ENCODE measurements at places on chromosomes 4 and X.

- no peak for DNase-seq
These were observed 95.7 kb downstream of the DRD5 start for GRCh38 chr4:9877123-9877522.

- DNase-seq, result no peak
These were observed 168.8 kb upstream of the RBPJ start for GRCh38 chr4:26152056-26152455.

DNA sequence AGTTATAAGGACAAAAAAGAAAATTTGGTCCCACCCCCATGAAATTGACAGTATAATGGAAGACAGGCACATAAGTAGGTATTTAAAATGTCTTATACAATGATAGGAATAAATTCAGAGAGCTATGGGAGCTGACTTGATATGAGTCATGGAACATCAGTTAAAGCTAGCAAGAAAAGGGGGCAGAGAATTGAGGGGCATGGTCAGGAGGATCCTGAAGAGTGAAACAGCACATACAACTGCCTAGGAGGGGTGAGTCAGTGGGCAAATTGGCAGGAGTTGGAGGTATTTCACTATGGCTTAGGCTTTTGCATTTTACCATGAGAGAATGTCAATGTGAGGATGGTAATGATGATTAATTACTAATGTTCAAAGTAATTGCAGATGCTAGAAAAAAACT lies 95.4 kb upstream of the BANK1 start:
- no peak for DNase-seq

DNA sequence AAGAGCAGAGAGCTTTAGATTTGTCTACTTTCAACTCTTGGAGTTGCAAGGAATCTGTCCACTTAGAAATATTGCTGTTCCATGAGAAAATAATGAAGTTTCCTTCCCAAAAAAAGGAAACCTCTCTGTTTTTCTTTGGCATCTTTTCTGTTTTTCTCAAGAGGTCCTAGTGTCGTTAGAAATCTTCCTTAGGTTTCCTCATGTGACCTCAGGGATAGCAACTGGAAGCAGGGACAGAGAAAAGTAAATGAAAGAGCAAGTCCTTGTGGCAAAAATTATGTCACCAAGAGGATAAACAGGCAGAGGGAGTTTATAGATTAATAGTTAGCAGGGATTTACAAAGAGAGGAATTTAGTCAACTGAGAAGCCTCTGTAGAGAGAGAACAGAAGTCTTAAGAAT lies 478.4 kb upstream of the ADGRL3 start:
- DNase-seq, result no peak

GRCh38 chr4:56215901-56216300 lies 171.4 kb downstream of the AASDH start:
- peak; percentile 43 for DNase-seq

DNA sequence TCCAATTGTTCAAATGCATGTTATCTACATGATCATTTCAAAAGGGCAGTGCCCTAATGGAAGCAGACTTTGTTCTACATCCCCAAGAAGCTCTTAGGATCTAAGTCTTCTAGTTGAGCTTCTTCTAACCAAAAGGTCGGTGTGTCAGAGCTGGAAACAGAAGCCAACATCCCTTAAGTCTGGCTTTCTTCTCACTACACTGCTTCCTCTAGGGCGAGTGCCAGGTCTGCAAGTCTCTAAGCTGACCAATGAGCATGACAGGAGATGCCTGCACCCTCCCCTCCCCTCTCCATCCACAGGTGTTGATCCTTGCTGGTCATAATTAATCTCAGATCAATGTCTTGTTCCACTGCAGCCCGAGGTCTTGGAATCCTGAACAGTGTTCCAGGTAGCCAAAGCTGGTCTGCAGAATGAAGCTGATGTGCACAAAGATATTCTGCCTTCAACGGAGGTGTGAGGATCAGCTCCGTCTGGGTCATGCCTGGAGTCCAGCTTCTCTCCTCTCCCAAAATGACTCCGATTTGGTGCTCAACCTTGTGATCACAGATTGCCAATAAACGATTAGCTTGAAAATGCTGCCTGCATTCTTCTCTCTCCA lies 44.1 kb downstream of the WDR1 start:
- no peak for DNase-seq

DNA sequence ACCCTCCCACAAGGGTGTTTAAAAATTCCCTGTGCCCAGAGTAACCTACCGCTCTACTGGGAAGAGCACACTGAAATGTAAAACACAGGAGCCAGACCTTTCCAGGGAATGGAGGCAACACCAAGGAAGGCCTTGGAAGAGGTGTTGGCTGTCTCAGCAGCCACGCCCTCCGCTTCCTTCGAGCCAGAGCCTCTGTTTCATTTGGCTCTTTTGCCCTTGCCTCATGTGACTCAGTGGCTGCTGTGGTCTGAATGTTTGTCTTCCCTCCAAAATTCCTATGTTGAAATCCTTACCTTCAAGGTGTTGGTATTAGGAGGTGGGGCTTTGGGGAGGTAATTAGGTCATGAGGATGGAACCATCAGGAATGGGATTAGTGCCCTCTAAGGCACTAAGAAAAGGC lies 11.3 kb downstream of the SCD5 start:
- no peak for DNase-seq

- peak; percentile 0 for DNase-seq
These were observed 62.8 kb downstream of the SH3KBP1 start for GRCh38 chrX:19824603-19825002.

- no peak for DNase-seq
These were observed 54.4 kb upstream of the GPR174 start for GRCh38 chrX:79089896-79090584.

- DNase-seq, result no peak
These were observed 25.2 kb upstream of the MFAP3L start for GRCh38 chr4:170051402-170051801.

DNA sequence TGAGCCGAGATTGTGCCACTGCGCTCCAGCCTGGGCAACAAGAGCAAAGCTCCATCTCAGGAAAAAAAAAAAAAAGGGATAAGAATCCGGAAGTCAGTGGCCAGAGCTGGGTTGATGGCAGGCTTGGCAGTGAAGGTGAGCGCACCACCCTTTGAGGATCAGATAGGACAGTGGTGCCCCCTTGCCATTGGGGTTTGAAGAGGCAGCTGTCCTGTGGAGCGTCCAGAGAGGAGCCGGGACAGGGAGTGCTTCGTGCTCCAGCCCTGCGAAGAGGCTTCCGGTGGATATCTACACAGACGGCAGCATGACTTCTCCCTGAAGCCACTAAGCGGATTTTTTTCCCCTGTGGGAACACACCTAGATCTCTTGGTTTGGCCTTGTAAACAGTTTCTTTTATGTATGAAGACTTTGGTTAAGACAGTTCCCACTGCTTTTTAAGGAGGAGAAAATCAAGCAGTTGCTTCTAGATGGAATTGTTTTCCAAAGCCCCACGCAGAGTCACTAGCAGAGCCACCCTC lies 6.5 kb downstream of the TBC1D14 start:
- no peak for DNase-seq

GRCh38 chr4:88098993-88099752 lies 59.3 kb downstream of the ABCG2 start:
- DNase-seq, result no peak

DNA sequence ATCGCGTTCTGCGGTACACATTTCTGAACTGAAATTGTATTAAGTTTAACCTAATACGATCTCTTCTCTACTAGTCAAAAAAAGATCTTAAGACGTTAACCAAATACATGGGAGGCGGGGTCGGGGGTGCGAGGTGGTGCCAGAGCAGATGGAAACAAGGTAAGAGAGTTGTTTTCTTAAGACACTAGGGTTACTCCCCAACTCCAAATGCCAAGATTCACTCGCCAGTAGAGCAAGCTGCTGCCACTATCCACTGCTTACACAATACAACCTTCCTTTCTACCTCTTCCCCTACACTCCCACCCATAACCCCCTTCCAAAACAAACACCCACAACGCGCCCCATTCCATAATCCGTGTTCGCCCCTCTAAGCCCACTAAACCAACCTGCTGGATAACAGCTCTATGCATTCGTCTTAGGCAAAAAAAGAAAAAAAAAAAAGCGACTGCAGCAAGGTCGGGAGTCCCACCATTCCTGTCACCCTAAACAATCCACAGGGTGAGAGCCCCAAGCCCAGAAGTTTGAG lies 1.3 kb downstream of the LCORL start:
- DNase-seq, result peak; percentile 43

DNA sequence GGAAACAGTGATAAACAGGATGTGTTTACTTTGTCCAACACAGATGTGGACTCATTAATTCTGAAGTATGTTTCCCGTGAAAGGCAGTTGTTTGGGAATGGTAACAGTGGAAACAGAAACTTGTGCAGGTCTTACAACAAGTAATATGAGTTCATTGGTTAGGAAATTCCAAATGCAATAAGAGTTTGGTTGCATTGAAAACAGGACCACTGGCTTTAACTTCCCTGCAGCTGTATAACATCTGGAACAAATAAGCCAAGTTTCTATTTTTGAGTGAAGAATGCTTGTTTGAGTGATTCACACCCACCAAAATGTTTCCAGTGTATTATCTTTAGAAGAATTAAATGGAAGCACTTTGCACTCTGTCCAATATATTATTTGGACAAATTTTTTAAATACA lies 82.4 kb upstream of the BMP3 start:
- no peak for DNase-seq

DNA sequence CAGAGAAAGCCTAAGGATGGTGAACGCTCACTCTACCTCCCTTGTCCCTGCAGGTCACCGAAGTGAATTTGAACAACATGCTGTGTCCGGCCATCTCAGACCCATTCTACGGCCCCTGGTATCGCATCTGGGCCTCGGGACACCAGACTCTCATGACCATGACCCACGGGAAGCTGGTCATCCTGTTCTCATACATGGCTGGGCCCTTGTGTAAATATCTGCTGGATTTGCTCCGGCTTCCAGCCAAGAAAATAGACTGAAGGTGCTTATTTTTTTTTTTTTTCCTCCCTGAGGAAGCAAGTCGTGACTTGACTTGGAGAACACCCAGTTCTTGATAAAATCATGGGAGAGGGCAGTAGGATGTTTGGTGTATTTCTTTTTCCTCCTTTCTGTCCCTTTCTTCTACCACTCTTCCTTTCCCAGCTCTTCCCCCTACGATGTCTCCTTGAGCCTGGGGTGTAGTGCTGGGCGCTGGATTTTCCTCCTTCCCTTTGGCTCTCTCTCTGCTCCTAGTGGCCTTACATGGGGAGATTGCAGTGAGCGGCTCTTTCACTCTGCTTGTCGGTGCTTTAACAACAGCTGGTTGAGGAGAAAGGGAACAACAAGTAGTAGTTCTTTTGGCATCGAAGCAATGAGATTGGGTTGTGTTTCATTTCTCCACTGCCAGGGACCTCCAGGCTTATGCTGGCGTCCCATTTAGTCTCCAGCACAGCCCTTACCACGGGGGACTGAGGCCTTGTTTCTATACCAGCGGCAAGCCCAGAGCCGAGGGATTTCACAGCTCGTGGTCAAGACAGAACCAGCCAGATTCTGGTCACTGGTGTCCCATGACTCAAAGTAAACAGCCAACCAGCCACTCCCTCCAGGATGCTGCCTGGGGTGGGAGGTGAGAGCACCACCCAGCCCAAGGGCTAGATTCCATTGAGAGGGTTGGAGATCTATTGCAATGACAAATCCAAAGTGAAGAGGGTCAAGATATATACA lies 144.4 kb downstream of the AMMECR1 start:
- no peak for DNase-seq

GRCh38 chr4:182447767-182448280 lies 204.6 kb downstream of the TENM3 start:
- DNase-seq, result no peak

Data from erythroblast (primary cell).